ENCODE measurements at places on chromosomes 1 and 21. TPM values are rescaled to one million over a fixed set of nuclear protein-coding genes. Genes with fewer than 3 reads are reported as not detected.
A peak's percentile ranks its signal among the peaks of the same experiment; 100 is the strongest.

Gene SPRR2E
- not detected for total RNA-seq

Gene PPFIA4
- total RNA-seq, result 20.2 TPM

Gene SPRR2B
- total RNA-seq, result not detected

Gene PDPN
- 16.6 TPM for total RNA-seq

Gene TBX19
- total RNA-seq, result 8.8 TPM

Gene FCER1A
- 3.9 TPM for total RNA-seq

Gene TRIM63
- 0.19 TPM for total RNA-seq

Gene NEGR1
- 26.7 TPM for total RNA-seq

Gene KRTAP19-7
- not detected for total RNA-seq

DNA sequence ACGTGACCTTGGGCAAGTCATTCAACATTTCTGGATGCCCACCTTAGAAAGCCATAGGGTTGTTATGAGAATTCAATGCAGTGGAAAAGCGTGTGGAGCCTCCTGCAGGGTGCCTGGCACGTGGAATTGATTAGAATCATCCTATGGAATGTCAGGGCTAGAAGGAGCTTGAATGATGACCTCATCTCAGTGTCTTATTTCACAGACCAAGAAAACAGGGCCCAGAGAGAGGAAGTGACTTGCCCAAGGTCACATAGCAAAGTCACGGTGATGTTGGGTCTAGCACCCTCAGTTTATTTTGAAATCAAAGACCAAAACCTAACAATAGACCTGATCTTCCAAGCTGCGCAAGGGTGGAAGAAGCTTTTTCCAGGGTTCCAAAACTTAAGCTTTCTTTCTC, 6.0 kb downstream of the TRABD2B start:
- DNase-seq, result no peak

- no peak for DNase-seq
Observed at GRCh38 chr1:30868833-30869435, 39.6 kb downstream of the SDC3 start.

DNA sequence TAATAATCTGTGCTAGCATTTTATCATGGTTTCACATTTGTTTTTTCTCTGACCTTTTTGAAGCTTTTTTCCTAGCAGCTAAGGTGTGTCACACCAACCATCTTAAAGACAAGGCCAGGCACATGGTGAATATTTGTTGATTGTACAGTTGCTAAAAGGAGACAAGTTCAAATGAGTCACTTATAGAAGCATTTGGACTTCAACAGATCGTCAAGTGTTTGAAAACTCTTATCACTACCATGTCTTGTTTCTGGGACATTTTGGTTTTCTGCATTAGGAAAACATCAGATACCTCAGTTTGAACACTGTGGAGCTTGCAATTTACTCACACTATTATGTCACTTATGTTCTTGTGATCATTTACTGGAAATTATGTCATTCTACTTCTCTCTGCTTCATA, 407.3 kb downstream of the USP25 start:
- no peak for DNase-seq

DNA sequence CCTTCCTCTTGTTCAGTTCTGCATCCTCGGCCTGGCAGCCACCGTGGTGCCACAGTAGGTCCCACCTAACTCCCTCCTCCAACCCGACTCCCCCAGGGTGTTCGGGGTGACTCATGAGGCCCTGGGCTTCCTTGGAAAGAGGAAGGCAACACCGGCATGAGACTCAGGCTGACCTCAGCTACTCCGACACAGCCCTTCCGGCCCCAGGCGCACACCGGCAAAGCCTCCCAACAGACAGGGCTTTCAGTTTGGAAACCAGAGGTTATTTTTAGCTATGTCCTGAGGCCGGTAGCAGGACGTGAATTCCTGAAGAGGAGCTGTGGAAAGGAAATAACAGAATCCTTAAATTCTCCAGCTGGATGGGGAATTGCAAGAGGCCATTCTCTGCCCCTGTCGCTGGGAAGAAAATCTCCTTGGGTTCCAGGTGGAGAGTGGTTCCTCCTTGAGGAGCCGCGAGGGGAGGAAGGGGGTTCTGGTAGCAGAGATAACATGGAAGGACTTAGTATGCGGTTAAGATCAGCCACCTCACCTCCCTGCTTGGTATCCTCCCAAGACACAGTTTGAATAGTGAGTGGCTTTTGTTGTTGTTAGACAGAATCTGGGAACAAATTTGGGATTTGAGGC, 24.4 kb downstream of the PLXNA2 start:
- DNase-seq, result peak; percentile 84

GRCh38 chr1:44240802-44241671, 27.8 kb downstream of the DMAP1 start:
- DNase-seq, result no peak

- DNase-seq, result no peak
Observed at GRCh38 chr1:26874896-26875295, 11.9 kb downstream of the SFN start.

GRCh38 chr21:44897326-44898010, 23.2 kb downstream of the ITGB2 start:
- DNase-seq, result no peak

GRCh38 chr1:32984455-32985171, 20.0 kb upstream of the RNF19B start:
- no peak for DNase-seq

GRCh38 chr21:20259031-20259867, 739.0 kb upstream of the NCAM2 start:
- DNase-seq, result no peak

GRCh38 chr1:147769106-147769505, 8.7 kb upstream of the GJA5 start:
- DNase-seq, result peak; percentile 85

- DNase-seq, result no peak
Observed at GRCh38 chr1:178724376-178724727, 692 bp upstream of the RALGPS2 start.

DNA sequence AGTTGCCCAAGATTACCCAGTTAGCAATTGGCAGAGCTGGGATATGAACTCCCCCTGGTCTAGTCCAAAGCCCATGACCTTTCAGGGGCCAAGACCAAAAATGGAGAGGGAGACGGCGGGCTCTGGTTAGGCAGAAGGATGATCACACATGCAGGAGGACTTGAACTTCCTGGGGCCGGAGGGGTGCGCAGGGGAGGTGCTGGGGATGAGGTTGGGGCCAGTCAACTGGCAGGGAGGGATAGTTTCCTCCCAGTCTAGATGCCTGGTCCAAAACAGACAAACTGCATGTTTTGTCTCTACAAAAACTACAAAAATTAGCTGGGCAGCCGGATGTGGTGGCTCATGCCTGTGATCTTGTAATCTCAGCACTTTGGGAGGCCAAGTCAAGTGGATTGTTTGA, 78.1 kb downstream of the NKAIN1 start:
- DNase-seq, result no peak

GRCh38 chr1:109498161-109498801, 4.4 kb downstream of the CYB561D1 start:
- DNase-seq, result no peak

DNA sequence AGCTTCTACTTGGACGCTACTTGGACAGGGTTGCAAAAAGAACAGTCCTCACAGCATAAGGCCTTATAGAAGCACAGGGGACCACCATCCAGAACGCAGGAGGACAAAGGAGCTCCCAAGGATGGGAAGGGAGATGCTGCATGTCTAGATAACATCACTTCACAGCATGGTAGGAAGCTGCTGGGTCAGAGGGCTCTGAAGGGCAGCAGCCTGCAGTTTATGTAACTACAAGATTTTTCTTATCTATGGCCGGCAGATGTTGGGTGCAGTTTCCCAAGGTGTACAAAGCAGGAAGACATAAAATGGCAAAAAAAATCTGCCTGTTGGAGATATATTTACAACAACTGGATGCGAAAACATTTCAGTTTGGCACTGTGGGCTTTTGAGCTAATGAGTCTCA, 45.3 kb upstream of the SLC5A9 start:
- no peak for DNase-seq

- no peak for DNase-seq
Observed at GRCh38 chr1:48735796-48736195, 40.9 kb downstream of the BEND5 start.

GRCh38 chr1:45573231-45573804, 10.5 kb upstream of the NASP start:
- DNase-seq, result no peak

DNA sequence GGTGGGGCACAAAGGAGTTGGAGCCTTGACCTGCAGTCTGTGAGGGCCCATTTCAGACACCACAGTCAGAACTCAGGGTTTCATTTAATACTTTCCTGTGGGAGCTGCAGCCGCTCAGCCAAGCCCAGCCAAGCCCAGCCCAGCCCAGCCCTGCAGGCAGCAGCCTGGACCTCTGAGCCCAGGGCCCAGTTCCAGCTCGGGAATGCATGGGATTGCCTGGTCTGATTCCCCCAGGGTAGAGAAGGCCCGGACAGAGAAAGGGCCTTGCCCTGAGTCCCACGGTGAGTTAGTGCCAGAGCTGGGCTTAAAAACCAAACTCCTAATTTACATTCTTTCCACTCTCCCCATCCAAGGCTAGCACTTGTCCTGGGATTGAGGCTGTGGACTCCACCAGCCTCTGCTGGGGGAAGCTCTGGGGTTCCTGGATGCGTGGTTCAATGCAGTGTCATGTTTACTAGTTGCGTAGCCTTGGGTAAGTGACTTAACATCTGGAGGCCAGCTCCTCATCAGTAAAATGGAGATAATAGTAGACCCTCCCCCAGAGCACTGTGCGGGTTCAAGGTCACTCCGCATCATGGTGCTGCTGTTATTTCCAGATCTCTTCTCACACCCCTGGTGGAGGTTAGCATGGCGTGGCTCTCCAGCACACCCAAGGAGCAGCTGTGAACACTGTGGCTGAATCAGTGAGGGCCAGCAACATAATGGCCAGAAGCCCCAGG, 29.2 kb upstream of the PKP1 start:
- DNase-seq, result no peak

DNA sequence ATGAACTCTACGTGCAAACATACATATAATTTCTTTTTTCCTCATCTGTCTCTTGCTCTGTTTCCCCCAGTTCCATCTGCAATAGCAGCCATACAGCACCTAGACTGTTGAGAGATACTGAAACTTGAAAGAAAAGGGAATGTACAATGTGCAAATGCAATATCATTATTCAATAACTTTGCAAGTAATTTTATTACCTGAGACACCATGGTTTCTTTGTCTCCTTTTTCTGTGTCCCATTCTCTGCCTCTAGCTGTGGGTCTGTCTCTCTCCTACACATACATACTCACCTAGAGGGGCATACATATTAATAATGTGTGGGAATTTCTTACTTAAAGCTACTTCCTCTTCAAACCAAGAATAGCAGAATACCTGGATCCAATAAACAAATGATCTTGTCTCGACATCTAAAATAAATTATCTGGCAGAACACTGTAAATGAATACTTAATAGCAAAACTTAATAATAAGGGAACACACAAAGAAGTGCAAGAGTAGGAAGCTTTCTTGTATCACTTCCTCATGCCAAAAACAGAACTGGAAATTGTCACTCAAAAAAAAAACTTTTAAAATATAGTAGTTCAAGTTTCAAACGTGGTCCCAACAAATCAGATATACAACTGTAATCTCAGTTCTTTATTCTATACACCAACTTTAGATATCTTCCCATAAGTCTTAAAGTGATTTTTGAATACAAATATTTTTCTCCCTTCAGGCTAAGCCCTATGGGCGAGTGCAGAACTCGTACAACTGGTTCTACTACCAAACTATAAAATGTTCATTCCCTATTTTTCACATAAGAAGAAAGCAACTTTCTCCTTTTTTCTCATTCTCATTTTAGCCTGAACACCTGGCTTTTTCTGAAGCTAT, 194.6 kb downstream of the NRIP1 start:
- no peak for DNase-seq

DNA sequence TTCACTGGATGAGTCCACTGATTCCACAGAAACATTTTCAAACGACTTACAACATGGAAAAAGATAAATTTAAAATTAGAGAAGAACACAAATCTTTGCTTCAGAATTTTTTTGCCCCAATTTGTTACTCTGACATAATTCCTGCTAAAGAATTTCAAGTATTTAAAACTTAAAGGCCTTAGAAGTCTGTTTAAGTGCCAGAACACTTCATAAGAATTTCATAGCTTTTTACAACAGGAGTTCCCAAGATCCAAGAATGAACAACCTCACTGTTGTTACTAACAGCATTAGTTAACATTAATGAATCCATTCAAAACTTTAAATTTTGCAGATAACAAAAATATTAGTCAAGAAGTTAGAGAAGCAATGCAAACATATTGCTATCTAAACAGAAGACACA, 31.7 kb downstream of the ARHGAP29 start:
- no peak for DNase-seq

DNA sequence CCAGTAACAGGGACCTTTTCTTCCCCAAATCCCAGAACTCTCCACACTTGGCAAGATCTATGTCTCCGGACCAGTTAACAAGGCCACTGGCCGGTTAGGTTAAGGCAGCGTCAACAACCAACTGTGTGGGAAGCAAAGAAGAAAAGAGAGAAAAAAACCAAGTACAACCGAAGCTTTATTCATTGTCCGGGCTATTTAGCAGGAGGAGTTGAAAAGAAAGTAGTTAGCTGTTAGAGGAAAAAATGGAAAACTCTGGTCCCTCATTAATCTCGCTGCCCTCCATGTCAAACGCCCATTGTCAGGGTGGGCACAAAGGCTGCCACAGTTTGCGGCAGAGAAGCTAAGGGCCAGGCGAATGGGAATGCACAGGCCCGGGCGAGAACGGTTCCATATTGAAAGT, 49.3 kb upstream of the GRIK3 start:
- no peak for DNase-seq

DNA sequence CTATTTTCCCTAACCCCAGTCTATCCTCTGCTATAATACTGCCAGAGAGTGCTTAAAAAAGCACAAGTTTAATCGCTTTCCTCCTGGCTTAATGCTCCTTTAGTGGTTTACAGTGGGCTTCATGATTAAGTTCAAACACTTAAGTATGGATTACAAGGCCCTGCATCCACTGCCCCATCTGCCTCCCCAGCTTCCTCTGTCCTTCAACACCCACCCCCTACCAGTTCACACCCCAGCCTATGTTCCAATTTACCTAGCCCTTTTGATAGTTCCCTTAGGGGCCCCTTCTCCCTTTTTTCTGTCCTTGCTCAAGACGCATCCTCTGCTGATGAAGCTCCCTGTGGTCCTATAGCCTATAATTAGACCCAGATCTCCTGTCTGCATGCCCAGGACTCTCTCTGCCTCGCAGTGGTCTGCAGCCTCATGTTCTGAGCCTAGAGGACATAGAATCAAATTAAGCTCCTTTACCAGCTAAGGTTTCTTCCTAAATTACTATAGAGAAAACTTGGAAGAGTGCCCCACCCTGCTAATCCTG, 212.5 kb downstream of the FGGY start:
- no peak for DNase-seq

DNA sequence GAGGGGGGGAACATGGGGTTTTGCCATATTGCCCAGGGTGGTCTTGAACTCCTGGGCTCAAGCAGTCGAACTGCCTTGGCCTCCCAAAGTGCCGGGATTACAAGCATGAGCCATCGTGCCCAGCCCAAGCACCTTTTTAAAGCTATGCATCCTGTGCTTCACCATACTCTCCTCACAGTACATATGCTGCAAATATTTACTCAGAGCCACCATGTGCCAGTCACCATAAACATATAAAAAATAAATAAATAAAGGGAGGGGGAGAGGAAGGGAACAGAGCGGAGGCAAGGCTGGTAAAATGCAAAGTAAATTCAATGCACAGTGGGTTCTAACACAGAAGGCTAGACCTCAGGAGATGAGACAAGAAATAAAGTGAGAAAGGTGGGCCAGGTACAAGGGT, 64.7 kb downstream of the CAPZB start:
- no peak for DNase-seq

- DNase-seq, result no peak
Observed at GRCh38 chr1:197614916-197615692, 160.2 kb downstream of the DENND1B start.

- DNase-seq, result no peak
Observed at GRCh38 chr1:43034195-43034658, 75.6 kb upstream of the SLC2A1 start.
